ENCODE measurements at places on chromosomes 5 and 9.

DNA sequence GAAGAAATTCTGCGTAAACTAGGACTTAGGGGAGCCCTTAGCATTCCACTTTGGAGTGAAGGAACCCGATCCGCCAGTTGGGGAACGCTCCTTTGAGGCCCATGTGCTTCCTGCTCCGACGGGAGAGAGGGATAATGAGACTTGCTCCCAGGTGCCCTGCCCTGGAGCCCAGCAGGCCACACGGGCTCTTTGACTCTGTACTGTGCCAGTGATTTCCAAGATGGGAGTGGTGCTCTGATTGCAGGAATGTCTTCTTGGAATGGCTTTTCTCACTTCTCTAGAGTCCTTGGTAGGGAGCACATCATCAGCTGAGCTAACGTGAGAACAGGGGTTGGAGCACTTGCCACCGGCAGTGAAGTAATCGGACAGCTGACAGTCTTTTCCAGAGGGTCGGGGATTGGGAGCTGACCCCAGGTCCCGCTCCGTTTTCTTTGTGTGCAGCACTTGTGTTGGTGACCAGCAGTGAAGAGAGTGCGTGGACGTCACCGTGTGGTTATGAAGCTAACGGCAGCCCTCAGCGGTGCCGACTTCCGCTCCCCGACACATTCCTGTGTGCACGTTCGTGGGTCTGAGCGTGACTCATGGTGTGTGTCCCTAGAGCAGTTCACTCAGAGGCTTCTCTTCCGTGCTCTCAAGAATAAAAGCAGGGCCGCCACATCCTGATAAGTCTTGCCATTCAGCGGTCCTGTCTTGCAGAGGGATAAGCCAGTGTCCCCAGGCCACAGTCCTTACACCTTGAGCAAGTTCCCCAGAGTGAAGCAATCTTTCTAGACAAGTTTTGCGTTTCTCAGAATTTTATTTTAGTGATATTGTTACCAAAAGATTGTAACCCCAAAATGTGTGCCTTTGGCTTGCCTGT is 25.6 kb downstream of the ABL1 start:
- no peak for DNase-seq

DNA sequence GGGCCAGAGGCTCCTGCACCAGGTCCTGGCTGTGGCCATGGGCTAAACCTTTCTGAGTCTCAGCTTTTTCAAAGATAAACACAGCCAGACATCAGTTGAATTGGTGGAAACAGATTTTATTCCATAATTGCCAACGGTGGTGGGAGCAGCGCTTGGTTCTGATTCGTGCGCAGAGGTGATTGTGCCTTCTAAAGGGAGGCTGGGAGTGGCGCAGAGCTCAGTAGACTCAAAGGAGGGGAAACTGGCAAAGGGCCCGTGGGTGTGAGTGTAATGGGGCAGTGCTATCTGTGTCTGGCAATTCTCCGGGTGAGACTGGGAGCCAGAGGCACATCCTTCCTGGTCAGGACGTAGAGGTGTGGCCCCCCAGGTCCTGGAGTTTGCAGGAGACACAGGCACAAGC is 169.4 kb upstream of the PPP1R26 start:
- DNase-seq = no peak

GRCh38 chr5:72949481-72949880 is 6.4 kb upstream of the FCHO2 start:
- no peak for DNase-seq

DNA sequence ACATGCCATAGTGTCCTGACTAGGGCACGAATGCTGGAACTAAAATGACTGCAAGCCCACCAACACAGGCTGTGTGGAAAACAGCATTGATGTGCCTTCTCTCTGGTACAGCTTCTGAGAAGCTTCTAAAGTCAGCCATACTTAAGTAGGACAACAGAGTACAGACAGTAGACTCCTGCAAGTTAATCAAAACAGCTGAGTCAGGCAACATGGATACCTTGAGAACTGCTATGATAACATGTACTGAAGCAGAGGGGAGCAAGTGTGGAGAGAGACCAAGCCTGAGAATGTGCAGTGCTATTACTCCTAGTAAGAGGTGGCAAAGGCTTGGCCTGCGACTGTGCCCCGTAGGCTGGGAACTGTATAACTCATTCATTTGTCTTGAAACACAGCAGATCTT is 2.5 kb downstream of the ISCA1 start:
- no peak for DNase-seq

- no peak for DNase-seq
These were observed 19.8 kb downstream of the WDR36 start for GRCh38 chr5:111111956-111112355.

DNA sequence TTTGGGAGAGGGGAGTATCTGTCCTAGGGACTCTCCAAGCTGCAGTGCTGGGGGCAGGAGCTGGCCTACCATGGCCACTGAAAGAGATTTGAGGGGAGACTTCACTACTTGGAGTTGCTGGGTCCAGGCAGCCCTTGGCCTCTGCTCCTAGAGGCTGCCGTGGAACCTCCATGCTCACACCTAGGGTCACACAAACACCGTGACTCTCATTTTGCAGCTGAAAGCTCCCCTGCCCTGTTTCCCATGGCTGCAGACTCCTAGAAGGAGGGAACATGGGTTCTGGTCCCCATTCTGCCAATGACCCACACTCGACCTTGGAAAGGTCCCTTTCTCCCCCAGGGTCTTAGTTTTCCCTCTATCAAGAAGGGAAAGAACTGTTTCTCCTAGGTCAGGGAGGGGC is 147.1 kb upstream of the PPP1R26 start:
- DNase-seq = no peak

DNA sequence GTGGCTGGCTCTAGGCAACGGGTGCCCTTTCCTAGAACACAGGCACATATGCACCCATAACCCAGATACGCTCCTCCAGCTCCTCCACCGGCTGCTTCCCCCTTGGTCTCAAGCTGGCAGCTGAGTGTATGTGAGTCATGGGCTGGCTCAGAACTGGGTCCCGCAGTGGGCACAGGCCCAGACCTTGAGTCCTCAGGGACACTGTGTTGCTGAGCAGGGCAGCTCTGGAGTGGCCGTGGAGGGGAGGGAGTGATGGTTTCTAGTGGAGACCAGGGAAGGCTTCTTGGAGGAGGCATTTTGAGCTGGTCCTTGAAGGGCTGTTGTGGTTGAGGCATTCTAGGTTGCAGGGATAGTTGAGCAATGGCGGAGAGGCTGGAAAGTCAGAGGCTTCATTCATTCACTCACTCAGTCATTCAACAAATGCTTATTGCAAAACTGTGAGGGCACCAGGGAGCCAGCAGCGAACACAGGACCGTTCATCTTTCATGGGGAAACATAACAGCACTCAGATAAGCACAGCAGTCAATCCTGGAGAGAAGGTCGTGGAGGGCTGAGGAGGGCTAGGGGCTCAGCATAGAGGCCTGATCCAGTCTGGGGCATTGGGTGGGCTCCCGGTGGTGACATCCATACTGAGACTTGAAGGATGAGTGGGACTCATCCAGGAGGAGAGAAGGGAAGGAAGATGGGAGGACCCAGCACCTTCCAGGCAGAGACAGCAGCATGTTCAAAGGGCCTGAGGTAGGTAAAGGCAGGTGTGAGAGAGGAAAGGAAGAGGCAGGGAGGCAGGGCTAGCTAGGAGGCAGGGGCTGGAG is 2.4 kb downstream of the BBLN start:
- no peak for DNase-seq

DNA sequence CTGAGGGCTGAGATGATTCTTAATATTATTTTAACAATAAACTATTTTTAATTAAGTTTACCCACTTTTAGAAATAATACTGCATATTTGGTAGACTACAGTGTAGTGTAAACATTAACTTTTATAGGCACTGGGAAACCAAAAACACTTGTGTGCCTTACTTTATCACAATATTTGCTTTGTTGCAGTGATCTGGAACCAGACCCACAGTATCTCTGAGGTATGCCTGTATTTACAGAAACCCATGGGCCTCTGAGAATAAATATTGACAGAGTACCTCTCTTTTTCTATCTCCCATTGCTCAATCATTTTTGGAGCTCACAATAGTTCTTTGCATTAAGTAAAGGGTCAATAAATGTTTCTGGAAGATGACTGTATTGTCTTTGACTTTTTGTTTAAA is 73.3 kb downstream of the SLCO4C1 start:
- no peak for DNase-seq

GRCh38 chr5:73378070-73378469 is 70.5 kb downstream of the FOXD1 start:
- no peak for DNase-seq
